Cortex of kidney (tissue), 1 donor: ENCODE measurements at places on chromosomes 7 and 10.

DNA sequence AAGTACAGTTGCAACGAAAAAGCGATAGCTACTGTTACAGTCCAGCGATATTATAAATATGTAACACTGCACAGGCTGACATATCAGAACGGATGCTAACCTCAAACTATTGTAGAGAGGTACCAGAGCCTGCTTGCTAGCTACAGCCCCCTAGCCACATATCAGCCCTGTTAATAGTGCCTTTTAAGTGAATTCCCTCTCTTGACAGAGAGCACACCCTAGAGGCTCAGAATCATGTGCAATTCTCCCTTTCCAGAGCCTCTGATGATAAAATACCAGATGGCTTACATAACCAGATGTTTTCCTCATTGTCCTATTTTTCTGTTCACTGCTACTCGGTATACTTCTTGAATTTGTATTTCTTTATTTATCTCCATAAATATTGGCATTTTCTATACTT, 960.7 kb upstream of the CELF2 start:
- DNase-seq = no peak

DNA sequence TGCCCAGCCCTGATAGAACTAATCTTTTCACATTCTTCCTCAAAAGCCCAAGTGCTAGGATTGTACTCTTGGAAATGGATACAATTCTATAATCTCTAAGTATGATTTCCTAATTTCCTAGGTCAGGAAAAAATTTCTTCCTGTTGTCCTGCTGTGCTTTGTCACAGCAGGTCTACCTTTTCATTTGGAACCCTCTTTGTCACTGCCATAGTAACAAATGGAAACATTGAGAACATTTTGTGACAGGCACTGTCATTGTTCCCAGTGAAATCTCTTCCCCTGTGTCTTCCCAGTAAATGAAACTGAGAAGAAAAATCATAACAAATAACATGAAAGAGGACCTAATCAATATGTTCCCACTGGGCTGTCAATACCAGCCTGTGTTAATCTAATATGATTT, 150.9 kb upstream of the KAT6B start:
- no peak for DNase-seq

DNA sequence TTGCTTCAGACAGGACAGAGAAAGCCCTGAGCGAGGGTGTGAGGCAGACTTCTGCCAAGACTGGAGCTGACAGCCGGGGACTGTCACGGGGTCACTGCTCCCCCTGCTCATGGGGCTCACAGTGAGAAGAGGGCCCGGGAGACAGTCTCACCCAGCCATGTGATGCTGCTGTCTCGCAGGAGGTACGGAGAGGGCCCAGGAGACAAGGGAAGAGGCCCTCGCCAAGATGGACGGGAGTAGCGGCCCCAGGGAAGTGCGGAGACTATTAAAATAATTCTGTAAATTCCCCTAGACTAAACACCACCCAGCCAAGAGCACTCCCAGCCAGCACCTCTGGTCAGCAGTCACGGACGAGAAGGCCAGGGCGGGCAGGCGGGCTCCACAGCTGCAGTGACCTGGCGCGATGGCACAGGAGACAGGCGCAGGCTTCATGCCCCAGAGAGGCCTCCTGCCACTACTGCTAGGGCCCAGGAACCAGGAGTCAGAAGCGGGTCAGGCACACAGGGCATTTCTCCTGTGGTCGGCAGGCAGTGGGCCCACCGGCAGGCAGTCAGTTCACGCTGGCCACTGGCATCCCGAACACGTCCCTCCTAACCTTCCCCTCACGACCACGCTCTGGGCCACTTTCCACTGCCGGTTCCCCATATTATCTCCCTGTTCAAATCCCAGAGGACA, 24.1 kb downstream of the WDR86 start:
- no peak for DNase-seq

- DNase-seq = no peak
Measured at GRCh38 chr10:109622566-109622965, 300.7 kb downstream of the XPNPEP1 start.

DNA sequence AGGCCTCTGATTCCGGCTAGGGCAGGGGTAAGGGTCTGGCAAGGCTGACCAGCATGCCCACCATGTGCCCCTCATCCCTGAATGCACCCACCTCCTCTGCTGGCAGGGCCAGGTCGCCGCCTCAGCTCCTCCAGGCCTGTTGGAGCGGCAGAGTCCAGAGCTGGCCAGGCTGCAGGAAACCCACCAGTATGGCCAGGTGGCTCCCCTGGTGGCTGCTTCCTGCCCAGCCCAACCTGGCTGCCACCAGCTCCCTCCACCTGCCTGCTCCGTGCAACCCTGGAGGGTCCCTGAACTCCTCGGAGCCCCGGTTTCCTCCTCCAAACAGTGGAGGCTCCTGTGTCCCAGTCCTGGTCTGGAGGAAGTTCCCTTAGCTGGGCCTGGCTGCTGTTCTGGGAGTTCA, 39.6 kb downstream of the MICALL2 start:
- DNase-seq = no peak

- no peak for DNase-seq
Measured at GRCh38 chr7:2805213-2805944, 38.7 kb downstream of the GNA12 start.

- DNase-seq = no peak
Measured at GRCh38 chr10:50387732-50388073, 136.4 kb upstream of the ASAH2 start.

DNA sequence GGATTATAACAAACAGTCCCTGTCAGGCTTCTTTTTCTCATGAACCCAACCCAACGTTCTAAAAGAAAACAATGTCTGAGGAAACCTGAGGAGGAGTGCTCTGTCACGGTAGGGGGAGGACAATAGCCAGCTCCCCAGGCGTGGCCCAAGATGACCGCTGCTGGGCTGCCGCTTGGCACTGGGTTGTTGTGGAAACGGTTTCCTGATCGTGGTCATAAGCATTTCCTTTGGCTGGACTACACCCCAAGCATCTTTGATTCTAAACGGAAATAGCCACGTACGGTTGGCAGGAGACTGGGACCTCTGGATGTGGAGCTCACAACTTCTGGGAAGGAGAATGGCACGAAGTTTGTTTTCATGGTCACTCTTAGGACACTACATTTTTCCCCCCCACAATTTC, 30.4 kb upstream of the DMBT1 start:
- DNase-seq = no peak

- no peak for DNase-seq
Measured at GRCh38 chr7:155371331-155371883, 73.7 kb downstream of the INSIG1 start.

DNA sequence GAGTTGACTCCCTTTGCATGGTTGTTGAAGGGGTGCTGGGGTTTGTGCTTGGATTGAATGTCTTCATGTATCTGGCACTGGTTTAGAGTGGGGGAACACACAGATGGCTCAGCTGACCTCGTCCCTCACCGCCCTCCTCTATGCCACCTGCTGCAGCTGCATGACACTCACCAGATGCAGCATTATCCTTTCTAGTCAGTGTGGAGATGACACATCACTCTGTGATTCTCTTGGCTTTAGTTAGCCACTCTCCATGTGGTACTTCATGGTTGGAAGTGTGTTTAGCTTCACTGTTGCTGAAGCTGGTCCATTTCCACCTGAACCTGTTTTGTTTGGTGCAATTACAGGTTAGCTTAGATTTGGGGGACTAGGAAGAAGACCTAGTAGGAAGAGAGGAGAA, 56.3 kb upstream of the BMPER start:
- no peak for DNase-seq

- DNase-seq = no peak
Measured at GRCh38 chr7:35004531-35005095, 32.7 kb downstream of the DPY19L1 start.

DNA sequence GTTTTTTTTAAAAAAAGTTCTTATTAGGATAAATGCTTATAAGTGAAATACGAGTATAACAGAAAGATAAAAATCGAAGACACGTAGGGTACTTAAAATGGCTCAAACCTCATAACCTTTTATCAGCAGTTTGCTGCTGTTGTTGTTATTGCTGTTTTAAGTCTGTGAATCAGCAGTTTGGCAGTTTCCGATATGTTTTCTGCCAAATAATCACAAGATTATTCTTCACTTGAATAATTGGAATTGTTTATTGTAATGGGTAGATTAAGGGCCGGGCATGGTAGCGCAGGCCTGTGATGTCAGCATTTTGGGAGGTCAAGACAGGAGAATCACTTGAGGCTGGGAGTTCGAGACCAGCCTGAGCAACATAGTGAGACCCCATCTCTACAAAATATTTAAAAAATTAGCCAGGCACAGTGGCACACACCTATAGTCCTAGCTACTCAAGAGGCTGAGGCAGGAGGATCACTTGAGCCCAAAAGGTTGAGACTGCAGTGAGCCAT, 177.6 kb downstream of the VTI1A start:
- no peak for DNase-seq
